ENCODE measurements at places on chromosomes 6 and 20.
A peak's percentile ranks its signal among the peaks of the same experiment; 100 is the strongest.

DNA sequence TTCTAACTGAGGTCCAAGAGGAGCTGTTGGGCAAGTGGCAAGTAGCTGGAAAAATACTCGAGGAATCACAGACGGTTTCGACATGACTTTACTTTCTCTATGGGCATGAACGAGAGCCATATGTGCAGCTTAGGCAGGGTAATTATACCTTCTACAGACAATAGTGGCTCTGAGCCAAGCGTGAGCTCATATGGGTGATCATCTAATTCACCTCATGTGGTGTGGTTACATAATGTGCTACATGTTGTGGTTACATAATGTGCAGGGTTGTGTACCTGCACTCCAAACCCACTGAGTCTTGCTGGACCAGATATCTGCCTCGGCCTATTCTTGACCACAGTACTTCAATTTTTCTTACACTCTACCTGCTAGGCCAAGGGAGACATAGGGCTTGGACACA, 771.7 kb upstream of the EYS start:
- DNase-seq = no peak

- DNase-seq = no peak
These were observed 19.2 kb downstream of the PDE7B start for GRCh38 chr6:135870722-135871121.

GRCh38 chr6:142118925-142119324, 13.8 kb upstream of the GJE1 start:
- no peak for DNase-seq

- no peak for DNase-seq
These were observed 71.6 kb upstream of the TNFAIP3 start for GRCh38 chr6:137795501-137795900.

- DNase-seq = no peak
These were observed 116.1 kb downstream of the CDH26 start for GRCh38 chr20:60074276-60074675.

DNA sequence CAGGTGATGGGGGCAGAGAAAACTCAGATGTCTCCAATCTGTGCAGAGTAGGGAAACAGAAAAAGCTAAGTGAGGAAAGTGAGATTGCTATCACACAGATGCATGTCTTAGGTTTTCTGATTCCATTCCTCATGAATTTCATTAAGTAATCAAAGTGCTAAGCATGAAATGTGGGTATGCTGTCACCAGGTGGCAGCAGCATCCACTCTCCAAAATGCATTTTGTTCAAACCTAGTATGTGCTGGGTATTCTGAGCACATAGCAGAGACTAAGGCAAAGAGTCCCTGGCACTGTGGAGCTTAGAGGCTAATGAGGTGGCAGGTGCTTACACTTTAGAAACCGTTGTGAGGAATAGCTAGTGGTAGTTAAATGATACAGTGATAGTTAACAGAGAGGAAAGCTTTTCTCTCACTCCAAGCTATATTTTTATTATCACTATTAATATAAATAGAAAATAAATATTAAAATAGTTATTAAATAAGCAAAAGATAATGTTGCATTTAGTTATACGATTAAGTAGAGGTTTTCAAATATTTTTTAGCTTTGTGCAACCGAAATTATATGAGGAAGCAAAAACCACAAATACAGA, 179.5 kb downstream of the CDH26 start:
- DNase-seq = peak; percentile 13

DNA sequence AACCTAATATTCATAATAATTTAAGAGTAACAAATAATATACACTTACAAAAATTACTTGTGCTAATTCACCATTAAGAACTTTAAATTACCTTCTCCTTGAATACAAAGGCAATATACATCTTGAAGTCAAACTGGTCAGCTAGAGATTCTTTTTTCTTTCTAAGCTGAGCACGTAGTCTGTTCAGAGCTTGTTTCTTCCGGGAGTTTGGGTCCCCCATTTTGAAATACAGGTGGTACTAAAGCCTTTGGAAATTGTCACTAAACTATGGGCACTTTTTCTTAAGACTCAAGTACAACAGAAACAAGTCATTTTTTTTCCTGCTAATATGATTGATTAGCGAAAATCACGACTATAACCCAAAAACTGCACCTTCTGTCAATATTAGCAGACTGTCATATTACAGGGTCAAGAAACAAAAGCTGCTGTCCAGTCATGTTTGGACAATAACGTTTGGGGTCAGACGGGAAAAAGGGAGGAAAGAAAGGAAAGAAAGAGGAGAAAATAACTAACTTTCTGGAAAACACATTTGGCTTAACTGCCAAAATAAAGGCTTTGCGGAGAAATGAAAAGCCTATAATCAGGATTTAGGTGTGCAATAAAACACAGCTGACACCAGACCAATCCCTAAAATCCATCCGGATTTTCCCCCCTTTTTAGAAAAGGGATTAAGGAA, 367 bp downstream of the C6orf62 start:
- no peak for DNase-seq

GRCh38 chr20:41350408-41350962, 9.9 kb downstream of the LPIN3 start:
- DNase-seq = no peak

- DNase-seq = no peak
These were observed 67.3 kb downstream of the MDGA1 start for GRCh38 chr6:37630281-37630799.

GRCh38 chr20:38644588-38645260, 43.1 kb downstream of the ARHGAP40 start:
- no peak for DNase-seq

GRCh38 chr20:10239954-10240353, 21.3 kb downstream of the SNAP25 start:
- no peak for DNase-seq

DNA sequence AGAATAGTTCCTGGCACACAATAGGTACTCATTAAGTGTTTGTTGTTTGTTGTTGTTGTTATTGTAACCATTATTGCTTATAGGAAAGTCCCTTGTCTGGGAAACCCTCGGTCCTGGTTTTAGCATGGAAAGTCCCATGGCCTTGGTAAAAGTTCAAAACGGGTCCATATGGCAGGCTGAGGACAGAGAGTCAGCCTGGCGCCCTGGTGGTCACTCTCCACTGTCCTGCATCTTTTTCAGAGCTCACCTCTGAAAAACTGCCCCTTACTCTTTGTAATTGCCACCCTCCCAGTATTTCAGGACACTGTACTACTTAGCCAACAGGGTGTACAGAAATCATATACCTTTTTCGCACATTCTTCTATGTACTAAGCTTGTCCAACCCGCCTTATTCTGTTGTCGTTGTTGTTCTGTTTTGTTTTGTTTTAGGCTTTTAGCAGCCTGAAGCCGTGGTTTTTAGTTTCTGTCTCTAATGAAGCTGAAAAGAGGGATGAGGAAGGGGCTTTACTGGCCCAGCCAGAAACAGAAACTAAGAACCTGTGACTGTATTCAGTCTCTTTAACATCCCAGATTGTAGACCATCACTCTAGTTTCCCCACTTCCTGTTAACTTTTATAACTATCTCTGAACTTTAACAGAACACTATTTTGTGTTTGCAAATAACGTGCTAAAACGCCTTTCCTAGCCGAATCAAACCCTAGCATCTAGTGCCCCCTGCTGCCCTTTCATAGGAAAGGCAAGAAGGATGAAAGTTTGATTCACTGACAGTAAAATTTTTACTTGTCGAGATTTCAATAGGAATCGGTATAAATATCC, 7.6 kb upstream of the TMEM14A start:
- DNase-seq = peak; percentile 65

GRCh38 chr6:43436577-43437282, 9.4 kb downstream of the ABCC10 start:
- DNase-seq = no peak
